WERI-Rb-1 (cell line): ENCODE measurements at places on chromosomes 11 and 22.

DNA sequence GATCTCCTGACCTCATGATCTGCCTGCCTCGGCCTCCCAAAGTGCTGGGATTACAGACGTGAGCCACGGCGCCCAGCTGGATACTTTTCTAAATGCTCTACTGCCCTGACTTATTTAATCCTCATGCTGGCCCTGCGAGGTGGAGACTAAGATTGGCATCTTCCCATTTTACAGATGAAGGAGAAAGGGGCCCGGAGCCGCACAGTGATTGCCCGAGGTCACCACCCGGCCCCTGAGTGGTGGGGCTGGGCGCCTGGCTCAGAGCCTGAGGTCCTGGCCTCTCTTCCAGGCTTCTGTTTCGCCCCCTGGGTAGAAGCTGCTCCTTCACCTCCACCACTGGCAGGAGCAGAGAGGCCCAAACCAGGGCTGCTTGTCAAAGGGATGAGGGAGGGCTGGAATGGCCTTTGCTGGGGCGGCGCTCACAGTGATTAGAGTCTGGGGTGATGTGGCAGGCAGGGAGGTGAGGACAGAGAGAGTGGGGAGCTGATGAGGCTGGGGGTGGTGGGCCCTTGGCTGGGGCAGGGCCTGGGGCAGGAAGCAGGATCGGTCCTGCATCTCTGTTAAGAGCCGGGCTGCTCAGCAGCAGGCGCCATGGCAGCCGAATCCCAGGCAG is 15.4 kb upstream of the MPPED1 start:
- DNase-seq, result no peak

DNA sequence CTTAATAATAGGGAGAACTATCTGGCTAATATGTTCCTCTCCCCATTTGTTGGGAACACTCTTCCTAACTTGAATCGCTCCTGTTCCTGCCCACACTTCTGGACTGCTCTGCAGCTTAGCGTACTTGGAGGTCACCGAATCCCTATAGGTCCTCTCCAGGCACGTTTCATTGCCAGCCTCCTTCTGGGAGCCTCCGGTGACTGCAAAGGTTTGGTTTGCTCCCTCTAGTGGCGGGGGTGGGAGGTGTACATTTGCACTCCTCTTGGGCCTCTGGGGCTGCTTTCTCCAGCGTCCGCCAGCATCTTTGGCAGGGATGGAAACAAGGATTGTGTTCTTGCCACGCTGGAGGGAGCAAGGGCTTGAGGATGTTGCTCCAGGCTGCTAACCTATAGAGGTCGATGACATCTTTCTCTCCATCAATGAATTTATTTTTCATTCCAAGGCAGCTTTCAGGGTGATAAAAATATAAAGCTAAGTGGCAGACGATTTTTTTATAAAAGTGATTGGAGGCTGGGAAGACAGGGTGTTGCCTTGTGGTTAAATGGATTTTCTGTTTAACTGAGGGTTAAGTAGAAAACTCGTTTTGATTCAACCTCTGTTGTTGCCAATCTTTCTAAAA is 48.7 kb downstream of the TSPAN18 start:
- peak; percentile 80 for DNase-seq

DNA sequence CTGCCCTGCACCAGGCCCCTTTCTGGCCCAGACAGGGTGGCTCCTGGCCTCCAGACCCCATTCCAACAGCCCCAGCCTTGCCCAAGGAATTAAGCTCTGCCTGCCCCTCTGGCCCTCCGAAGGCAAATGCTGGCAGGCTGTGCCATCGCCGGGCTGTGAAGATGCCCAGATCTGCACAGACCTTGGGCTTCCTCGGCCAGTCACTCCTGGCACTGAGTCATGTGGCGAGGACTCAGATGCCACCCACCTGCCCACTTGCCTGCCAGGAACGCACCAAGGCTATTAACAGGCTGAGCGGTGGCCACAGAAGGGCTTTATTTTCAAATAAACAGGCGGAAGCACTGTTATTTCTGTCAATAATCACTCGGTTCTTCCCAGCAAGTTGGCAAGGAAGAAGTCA is 50.3 kb upstream of the TTLL12 start:
- no peak for DNase-seq

GRCh38 chr11:13114566-13115379 is 105.7 kb downstream of the RASSF10 start:
- peak; percentile 59 for DNase-seq

GRCh38 chr22:49357661-49358440 is 469.8 kb downstream of the BRD1 start:
- no peak for DNase-seq

GRCh38 chr22:27937453-27937852 is 18.4 kb upstream of the PITPNB start:
- no peak for DNase-seq

- DNase-seq, result no peak
Observed at GRCh38 chr22:48640890-48641841, 1186.5 kb downstream of the BRD1 start.

DNA sequence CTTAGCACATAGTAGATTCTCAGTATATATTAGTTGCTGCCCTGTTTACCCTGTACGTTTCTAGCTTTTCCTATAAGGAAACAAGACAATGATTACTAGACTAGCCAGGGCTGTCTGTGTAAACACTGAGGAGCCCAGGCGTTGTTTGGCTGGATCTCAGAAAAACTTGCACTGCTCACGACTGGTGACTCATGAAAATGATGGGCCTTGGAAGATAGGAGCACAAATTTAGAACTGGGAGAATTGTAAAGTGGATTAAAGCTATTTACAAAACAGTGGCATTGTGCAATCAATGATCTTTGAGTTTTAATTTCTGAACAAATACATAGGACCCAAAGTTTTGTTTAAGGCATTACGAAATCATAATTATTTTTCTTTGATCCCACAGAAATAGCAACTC is 276.9 kb downstream of the FAM76B start:
- DNase-seq, result no peak

DNA sequence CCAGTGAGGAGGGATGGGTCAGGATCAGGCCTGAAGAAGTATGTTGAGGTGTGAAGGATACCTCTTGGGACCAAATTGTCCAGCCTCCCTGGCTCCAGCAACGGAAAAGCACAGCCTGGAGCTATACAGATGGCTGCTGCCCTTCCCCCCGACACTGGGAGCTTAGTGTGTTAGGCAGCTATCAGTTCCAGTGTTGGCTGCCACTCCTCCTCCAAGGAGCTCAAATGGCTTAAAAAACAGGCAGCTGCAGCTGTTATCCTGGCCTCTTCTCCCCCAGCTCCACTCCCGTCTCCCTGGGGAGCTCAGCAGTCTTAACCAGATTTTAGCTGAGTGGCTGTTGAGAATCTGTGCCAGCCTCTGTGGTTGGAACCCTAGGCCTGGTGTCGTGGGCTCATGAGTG is 225.0 kb downstream of the JRKL start:
- DNase-seq, result peak; percentile 90

- peak; percentile 24 for DNase-seq
Observed at GRCh38 chr11:27317751-27318150, 45.3 kb downstream of the CCDC34 start.

GRCh38 chr11:2393111-2393868 is 7.3 kb upstream of the TSSC4 start:
- no peak for DNase-seq

- no peak for DNase-seq
Observed at GRCh38 chr11:30174265-30175020, 56.4 kb upstream of the FSHB start.

GRCh38 chr22:50169181-50169759 is 1.3 kb upstream of the PANX2 start:
- DNase-seq, result no peak

- DNase-seq, result no peak
Observed at GRCh38 chr22:45240104-45240809, 437 bp downstream of the KIAA0930 start.

GRCh38 chr11:60155931-60156330 is 27.0 kb downstream of the MS4A6A start:
- no peak for DNase-seq

- DNase-seq, result no peak
Observed at GRCh38 chr11:134317103-134317502, 14.7 kb upstream of the GLB1L2 start.

DNA sequence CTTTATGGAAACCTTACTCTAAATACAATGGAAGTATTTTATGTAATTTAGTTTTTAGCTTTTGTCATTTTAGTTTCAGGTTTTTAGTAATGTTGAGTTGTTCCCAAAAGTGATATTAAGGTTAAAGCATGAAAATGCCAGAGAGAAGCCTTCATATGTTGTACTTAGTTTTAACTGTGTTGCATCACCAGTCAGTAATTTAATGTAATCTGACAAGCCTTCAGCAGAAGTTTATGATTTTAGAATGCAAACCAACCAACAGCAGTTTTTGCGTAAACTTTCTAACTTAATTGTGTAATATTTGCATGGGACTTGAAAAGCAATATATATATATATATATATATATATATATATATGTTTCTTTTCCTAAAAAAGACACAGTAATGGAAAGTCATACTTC is 110.6 kb downstream of the MSANTD4 start:
- no peak for DNase-seq

- DNase-seq, result no peak
Observed at GRCh38 chr11:62854013-62854824, 14.8 kb upstream of the WDR74 start.

GRCh38 chr22:50115693-50116092 is 25.9 kb downstream of the MOV10L1 start:
- DNase-seq, result no peak

GRCh38 chr11:60844045-60844869 is 2.3 kb downstream of the CCDC86 start:
- DNase-seq, result no peak

- no peak for DNase-seq
Observed at GRCh38 chr22:25496396-25497064, 67.9 kb upstream of the GRK3 start.

DNA sequence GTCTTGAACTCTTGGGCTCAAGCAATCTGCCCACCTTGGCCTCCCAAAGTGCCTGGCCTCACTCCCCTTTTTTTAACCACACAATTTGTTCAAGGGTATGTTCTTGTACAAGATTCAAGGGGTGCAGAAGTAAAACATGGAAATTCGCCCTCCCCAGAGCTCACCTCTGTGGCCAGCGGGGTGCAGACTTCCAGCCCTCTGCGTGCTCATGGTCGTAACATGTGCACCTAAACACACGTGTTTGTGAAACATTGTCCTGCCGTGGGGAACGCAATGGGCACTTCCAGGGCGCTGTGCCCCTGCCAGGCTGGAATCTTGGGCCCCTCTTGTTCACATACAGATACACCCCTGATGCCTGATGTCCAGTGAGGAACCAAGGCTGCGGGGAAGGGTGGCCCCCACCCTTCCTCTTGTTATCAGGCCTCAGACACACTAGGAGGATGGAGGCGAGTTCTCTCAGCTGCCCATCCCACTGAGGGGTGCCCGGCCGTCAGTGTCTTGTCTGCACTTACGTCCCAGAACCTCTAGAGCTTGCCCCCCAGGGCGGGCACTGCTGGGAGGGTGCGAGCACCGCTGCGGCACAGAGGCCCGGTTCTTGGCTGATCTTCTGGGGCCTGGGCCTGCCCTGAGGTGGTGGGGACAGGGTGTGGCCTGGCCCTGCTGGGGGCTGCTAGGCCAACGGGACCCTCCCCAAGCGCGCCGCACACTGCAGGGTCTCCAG is 4.1 kb upstream of the EPS8L2 start:
- DNase-seq, result no peak

GRCh38 chr11:121372671-121373429 is 79.3 kb upstream of the SORL1 start:
- DNase-seq, result no peak

DNA sequence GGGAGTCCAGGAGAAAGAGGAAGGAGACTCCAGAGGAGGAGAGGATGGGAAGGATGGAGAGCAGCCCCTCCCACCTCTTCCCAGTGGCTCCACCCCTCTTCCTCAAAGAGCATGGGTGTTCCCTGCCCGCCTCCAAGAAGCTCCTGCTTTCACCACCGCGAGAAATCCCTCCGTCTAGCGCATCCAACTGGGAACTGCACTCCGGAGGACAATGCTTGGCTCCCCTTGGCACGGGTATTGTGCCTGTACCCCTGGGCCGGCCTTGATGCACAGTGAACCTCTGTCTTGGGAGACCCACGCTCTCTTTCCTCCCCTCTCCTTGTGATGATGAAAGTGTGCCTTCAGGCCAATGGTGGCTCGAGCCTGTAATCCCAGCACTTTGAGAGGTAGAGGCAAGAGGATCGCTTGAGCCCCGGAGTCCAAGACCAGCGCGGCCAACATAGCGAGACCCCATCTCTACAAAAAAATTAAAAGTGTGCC is 14.9 kb upstream of the ADA2 start:
- peak; percentile 13 for DNase-seq

DNA sequence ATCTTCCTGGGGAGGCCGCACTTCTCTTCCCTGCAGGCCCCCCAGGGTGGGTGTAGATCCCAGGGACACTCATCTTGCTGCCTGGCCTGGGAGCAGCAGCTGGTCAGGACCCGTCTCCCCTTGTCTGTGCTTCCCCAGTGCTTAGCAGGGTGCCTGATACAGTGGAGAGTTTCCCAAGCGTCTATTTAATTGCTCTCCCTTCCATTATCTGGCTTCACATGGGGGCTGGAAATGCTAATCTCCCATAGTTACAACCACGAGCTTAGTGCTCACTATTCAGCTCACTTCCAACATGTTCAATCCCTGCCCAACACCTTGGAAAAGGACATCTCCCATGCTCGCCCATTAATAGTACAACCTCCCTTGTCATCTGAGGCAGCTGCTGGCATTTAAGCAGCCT is 100.5 kb downstream of the DSCAML1 start:
- peak; percentile 65 for DNase-seq

DNA sequence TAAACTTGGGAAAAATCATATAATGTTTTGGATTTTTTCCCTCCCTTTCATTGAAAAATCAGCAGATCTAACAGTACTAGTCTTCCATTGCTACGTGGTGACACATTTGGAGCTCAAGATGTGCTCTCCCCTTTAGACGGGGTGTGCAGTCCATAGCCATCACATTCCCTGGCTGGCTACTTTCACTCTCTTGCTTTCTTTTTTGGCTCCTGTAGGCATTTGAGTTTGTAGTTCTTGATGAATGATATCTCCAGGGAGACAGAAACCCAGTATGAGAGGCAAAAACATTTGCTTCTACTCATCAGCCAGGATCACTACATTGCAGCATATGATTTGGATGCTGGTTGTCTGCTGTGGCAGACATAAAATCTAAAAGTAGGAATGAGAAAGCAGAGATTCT is 12.1 kb downstream of the CCDC81 start:
- no peak for DNase-seq

DNA sequence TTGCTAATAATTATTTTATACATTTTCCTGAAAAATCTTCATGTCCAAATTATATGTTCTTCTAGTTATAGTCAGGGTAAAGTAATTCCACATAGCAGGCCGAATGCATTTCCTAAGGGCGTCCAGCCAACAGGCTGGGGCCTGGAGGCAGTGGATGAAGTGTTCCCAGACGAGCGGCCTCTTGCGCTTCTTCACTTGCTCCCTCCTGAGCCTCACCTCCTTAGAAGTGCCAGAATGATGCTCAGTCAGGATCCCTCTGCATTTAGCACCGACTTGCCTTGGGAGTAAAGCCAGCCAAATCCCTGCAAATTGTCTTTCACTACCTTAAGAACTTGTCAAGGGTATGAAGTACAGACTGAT is 1.5 kb downstream of the OLFML1 start:
- DNase-seq, result no peak

- DNase-seq, result no peak
Observed at GRCh38 chr11:85603220-85603619, 23.9 kb downstream of the DLG2 start.

- no peak for DNase-seq
Observed at GRCh38 chr11:40987776-40988435, 471.5 kb downstream of the LRRC4C start.
